ENCODE measurements at places on chromosomes 2 and 18. TPM values are rescaled to one million over a fixed set of nuclear protein-coding genes. Genes with fewer than 3 reads are reported as not detected.

DNA sequence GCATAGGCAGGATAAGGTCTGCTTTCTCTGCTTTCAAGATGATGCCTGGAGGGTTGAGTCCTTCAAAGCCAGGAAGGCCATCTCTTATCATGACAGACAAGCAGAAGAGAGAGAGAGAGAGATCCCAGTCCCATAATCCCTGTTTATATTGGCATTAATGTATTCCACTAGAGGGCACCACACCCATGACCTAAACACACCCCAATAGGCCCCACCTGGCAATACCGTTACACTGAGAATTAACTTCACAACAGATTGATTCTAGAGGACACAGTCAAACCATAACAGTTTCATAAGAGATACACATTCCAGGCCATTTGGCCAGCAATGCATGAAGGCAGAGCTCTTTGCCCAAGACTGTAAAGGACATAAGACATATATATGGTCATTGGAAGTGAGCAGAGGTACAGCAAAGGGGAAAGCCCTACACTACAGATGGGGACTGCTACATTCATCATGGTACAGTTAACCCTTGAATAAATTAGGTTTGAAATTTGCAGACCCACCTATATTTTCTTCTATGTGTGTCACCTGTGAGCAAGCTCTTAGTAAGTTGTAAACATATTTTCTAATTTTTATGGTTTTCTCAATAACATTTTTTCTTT is 1516.1 kb downstream of the RPIA start:
- no peak overlapping the region for H3K4me3 ChIP-seq
- no peaks in the 10 kb centered on the region for H3K4me1 ChIP-seq
- no peak for DNase-seq
- no peaks in the 10 kb centered on the region for H3K27me3 ChIP-seq
- H3K36me3 ChIP-seq: no peaks in the 10 kb centered on the region

DNA sequence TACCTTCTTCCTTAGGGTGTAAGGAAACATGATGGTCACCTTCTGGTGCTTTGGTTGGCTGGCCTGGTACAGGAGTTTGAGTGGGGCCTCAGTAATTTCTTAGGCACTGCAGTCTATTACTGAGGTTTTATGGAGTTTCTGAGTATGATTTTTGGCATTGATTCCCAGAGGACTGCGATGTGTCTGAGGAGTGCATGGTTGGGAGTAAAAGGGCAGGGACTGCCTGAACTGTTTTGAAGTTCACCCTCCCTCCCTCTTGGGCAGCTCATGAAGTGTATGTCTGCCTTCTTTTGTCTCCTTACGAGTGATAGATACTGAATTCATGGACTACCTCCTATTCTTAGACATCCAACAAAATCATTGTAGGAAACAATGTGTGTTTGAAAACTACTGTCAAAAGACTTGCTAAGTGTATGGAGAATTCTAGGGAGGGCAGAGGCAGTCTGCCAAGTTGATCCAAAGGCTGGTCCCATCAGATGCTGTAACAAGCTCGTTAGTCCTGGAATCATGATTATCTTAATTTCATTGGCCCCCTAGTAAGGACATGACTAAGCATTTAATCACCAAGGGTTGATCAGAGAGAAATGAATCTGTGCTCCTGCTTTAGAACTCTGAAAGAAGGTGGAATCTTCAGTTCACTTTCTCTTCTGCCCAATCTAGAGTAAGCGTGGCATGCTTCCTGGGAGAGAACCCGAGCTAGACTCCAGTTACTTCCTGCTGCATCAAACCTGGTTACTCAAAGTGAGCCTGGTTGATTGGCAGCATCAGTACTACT is 26.5 kb downstream of the LYPD6B start:
- H3K27me3 ChIP-seq: peaks cover 8% of the 10 kb centered on the region
- H3K27ac ChIP-seq: no peak overlapping the region
- no peaks in the 10 kb centered on the region for H3K36me3 ChIP-seq
- peaks cover 15% of the 10 kb centered on the region for H3K4me1 ChIP-seq
- H3K4me3 ChIP-seq: no peak overlapping the region

- no peak overlapping the region for H3K4me3 ChIP-seq
- no peak for DNase-seq
- no peak overlapping the region for H3K27ac ChIP-seq
- H3K36me3 ChIP-seq: no peaks in the 10 kb centered on the region
- no peaks in the 10 kb centered on the region for H3K27me3 ChIP-seq
- H3K4me1 ChIP-seq: peaks cover 6% of the 10 kb centered on the region
These were observed 14.2 kb upstream of the HK2 start for GRCh38 chr2:74819702-74820101.

- peaks cover 2% of the 10 kb centered on the region for H3K4me1 ChIP-seq
- H3K36me3 ChIP-seq: peaks cover 2% of the 10 kb centered on the region
- H3K27ac ChIP-seq: no peak overlapping the region
- DNase-seq: no peak
- no peaks in the 10 kb centered on the region for H3K27me3 ChIP-seq
These were observed 6.1 kb upstream of the SLC35F5 start for GRCh38 chr2:113762377-113763118.

- H3K36me3 ChIP-seq: no peaks in the 10 kb centered on the region
- H3K4me1 ChIP-seq: peaks cover 5% of the 10 kb centered on the region
- peaks cover 35% of the 10 kb centered on the region for H3K27me3 ChIP-seq
- H3K27ac ChIP-seq: no peak overlapping the region
- no peak overlapping the region for H3K4me3 ChIP-seq
These were observed 93.0 kb upstream of the SMAD2 start for GRCh38 chr18:48023334-48024008.

DNA sequence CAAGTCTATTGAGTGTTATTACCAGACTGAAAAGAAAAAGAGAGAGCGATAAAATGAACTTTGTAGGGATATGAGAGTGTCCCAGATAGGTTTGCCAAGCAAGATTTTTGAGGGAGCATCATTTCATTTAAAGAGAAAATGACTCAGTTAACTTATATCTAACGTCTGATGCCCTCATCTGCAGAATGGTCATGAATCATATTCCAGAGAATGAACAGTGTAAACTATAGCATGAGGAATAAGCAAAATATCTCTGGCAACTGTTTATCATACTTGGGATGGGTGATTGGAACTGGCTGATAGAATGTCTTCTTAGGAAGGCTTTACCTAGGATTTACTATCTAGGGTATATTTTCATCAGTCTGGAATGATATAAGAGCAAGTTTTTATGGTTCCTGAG is 289.4 kb downstream of the CMPK2 start:
- no peak overlapping the region for H3K27ac ChIP-seq
- DNase-seq: no peak
- H3K36me3 ChIP-seq: no peaks in the 10 kb centered on the region

DNA sequence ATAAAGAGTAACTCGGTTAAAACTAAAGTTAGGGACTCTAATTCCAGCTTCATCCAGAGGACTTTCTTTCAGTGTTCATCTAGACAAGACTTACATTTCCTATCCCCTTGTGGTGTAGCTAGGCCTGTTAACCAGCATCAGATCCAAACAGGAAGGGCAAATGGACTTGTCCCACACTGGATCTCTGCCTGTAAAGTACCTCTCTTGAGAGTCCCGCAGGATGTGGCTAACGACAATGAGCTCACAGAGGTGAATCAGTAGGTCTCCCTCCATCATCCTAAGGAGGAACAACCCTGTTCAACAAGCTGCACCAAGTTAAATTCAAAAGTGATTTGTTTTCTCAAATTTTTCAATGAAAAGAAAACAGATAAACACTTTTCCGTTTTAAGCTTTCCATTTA is 412.3 kb upstream of the RGPD4 start:
- no peaks in the 10 kb centered on the region for H3K27me3 ChIP-seq
- H3K4me1 ChIP-seq: no peaks in the 10 kb centered on the region
- DNase-seq: no peak
- H3K4me3 ChIP-seq: no peak overlapping the region
- no peak overlapping the region for H3K27ac ChIP-seq

DNA sequence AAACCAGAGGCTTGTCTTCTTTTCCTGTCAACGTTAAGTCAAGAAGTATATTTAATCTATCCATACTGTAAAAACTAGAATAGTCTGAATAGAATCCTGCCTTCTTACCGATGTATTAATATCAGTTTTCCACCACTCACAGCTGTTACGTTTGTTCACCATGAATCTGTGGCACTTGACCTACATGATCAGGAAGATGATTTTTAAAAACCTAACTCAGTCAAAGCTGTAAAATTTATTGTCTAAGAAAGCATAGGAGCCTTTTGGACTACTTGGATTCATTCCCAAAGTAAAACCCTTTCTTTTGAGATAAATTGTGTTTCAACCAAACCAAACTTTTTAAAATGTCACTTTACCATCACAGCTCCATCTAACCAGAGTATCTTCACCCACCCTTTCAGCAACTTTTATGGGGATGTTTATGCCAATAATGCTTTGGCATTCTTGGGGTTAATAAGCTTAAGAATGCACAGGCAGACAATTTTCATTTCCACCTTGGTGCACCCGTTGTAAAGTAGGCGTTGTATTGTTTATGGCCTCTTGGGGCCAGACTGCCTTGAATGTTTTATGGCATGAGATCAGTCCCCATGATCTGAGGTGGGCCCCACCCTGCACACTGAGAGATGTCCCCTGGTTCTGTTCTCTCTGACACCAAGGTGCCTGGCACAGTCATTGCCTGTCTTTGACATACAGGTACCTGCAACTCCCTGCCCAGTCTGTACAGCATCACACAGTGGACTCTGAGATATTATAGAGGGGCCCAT is 176.2 kb upstream of the EPAS1 start:
- H3K27me3 ChIP-seq: peaks cover 5% of the 10 kb centered on the region
- no peak overlapping the region for H3K27ac ChIP-seq

Gene C2orf78
- total RNA-seq: not detected

Gene GPR17
- not detected for total RNA-seq

Gene SCN1A
- total RNA-seq: not detected

Gene MROH2A
- not detected for total RNA-seq

Gene CDH2
- not detected for total RNA-seq

Measured in activated T-cell treated with anti-CD3 and anti-CD28 coated beads, Interleukin-2, amount 50 U/mL, for 72 hours (primary cell).